ENCODE measurements at places on chromosomes 2 and 18.
A peak's percentile ranks its signal among the peaks of the same experiment; 100 is the strongest.

GRCh38 chr18:8337211-8337610 is 272.0 kb upstream of the RAB12 start:
- no peak for DNase-seq

DNA sequence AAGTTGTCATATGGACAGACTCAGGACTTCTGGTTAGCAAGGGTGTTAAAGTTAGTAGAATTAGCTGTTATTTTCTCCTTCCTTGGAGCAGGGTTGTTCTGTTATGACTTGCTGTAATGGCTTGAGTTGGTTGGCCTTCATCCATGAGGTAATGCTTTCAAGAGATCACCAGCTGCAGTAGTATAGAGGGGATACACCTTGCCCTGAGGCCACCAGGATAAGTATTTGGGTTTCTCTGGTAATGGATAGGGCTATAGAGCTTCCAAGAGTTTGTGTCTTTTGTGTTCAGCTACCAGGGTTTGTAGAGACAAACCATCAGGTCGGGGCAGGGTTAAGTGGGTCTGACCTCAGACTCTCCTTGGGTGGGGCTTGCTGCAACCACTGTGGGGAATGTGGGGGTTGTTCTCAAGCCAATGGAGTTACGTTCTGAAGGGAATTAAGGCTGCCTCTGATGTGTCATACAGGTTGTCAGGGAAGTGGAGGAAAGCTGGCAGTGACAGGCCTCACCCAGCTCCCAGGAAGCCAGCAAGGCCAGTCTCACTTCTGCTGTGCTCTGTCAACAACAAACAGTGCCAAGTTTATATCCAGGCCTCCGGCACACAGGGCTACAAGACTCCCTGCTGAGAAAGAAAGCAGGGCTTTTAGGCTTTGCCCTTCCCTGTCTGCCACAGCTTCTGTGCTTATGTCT is 356.6 kb downstream of the SPAG16 start:
- no peak for DNase-seq

- no peak for DNase-seq
Observed at GRCh38 chr2:135005753-135006152, 41.5 kb downstream of the MAP3K19 start.

GRCh38 chr2:66582987-66583880 is 148.3 kb downstream of the MEIS1 start:
- DNase-seq, result no peak

GRCh38 chr2:217387776-217388387 is 528.0 kb upstream of the TNP1 start:
- no peak for DNase-seq

- DNase-seq, result no peak
Observed at GRCh38 chr18:30163573-30163972, 879.0 kb downstream of the DSC3 start.

DNA sequence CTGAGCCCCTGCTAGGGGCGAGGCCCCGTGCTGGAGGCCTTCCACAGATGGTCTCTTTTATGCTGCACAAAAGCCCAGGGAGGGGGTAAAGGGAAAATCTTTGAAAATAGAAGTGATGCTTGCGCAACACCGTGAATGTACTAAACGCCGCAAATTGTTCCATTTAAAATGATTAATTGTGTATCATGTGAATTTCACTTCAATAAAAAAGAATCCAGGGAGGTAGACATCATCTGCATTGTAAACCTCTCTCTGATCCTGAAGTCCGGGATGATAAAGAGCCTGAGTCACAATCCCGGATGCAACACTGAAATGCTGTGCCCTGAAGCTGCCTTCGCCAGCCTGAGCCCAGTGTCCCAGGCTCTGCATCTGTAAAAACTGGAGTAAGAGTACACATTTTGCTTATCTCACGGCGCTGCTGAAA is 107.7 kb upstream of the PPP1CB start:
- DNase-seq, result no peak

DNA sequence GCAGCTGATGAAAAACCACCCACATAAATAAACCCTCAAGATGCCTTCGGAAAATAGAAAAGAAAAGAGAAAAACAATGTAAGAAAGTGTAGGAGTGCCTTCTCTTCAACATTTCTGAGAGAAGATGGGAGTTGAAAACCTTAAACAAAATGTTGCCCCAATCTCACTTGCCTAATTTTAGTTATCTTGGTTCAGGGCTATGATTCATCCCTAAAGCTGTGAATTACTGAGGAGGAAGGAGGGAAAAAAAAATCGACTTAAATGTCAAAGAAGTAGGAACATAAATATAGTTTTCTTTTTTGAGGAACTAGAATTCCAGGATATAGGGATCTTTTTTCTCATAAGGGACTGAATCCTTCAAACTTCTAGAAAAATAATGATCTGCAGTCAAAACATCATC is 360.3 kb downstream of the TGIF1 start:
- no peak for DNase-seq

DNA sequence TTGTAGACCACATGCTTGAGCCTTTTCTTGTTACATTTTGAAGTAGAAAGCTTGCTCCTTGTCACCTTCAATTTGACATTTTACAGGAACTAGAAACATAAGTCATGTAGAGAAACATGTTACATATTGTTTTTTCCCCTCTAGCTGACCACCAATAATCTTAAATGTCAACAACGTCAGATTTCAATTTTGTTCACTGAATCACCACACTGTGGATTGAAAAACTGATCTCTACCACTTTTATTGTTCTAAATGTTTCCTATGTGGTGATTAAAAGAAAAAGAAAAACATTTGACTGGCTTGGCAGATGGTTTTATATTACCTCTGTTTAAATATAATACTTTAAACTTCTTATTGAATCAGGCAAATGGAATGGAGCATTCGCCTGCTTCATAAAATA is 87.7 kb downstream of the DSEL start:
- no peak for DNase-seq

GRCh38 chr2:58484221-58484620 is 243.1 kb upstream of the FANCL start:
- no peak for DNase-seq

GRCh38 chr2:10333247-10333613 is 30.5 kb downstream of the HPCAL1 start:
- DNase-seq, result no peak

DNA sequence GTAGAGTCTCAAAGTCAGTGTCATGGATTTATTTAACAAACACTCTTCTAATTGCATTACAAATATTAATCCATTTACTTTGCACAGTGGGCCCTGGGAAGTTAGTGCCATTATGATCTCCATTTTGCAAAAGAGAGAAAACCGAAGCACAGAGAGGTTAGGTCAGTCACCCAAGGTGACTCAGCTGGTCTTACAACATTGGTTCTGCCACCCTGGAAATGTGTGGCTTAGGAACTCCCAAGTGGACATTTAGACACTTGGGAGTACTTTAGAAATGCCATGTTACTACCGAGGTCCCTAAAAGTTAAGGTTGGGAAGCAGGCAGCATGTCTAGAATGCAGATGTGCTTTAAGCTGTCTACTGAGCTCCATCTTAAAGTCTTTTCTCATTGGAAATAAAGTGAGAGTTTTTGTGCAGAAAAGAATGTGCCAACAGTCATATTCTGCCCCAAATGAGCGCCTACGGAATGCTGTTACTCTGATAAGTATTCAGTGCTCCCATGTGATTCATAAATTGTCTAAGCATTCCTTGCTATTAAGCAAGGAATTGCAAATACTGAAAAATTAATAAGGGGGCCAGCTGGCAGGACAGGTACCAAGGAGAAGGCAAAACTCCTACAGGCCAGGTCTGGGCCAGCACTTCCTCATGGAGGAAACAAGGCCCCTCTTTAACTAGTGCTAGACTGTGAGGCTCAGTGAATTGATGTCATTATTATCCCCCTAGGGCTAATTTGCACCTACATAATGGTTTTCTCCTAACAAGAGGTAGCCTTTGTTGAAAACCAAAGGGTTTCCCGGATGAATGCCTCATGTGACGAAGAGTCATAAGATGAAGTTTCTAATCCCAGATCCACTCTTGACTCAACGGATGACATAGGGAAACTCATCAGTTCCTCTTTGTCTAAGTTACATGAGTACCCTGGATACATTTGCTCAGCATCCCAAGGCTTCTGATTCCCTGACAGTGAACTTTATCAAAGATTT is 16.3 kb downstream of the NRP2 start:
- peak; percentile 9 for DNase-seq

DNA sequence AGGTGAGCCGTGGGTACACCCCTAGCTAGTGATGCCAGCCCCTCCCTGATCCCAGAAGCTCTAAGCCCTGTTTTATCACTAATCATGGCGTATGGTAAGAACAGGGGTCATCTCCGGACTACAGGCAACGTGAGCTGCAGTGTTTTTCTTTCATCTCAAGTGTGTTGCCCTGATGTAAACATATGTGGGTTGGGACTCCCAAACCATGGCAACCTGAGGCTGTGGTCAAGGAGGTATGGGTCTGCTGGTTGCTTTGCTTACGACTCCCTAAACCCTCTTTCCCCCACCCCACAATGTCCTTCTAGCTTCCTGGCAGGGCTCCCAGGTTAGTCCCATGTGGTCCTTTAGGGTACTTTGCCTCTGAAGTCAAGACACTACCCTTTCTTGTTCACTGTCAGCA is 53.6 kb upstream of the AFF3 start:
- DNase-seq, result no peak

GRCh38 chr2:34123996-34124785 is 525.1 kb upstream of the FAM98A start:
- no peak for DNase-seq

Measured in RKO (cell line).